ENCODE measurements at places on chromosomes 7 and 10. TPM values are rescaled to one million over a fixed set of nuclear protein-coding genes. Genes with fewer than 3 reads are reported as not detected.

DNA sequence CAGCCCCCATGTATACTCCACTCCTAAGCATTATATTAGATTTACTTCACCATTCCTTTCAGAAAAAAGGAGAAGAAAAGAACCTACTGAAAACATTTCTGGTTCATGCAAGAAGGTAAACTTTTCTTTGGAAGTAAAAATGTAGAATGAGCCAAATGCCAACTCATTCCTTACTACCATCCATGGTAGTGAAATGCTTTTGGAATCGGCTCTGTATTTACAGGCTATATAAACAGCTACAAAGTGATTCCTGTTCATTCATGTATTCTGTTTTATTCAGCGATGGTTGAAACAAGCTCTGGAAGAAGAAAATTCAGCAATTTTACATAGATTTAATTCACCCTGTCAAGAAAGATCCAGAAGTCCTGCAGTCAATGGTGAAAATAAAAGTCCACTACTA lies 91.6 kb downstream of the KMT2E start:
- no peak overlapping the region for H3K4me3 ChIP-seq
- H3K27me3 ChIP-seq = no peaks in the 10 kb centered on the region
- H3K36me3 ChIP-seq = peaks cover 70% of the 10 kb centered on the region
- DNase-seq = no peak
- H3K27ac ChIP-seq = no peak overlapping the region
- peaks cover 27% of the 10 kb centered on the region for H3K4me1 ChIP-seq

GRCh38 chr7:137618748-137619147 lies 228.0 kb downstream of the DGKI start:
- no peak overlapping the region for H3K27ac ChIP-seq
- DNase-seq = no peak
- H3K4me3 ChIP-seq = no peak overlapping the region
- no peaks in the 10 kb centered on the region for H3K27me3 ChIP-seq
- H3K36me3 ChIP-seq = no peaks in the 10 kb centered on the region

GRCh38 chr7:2459674-2460073 lies 16.5 kb downstream of the GRIFIN start:
- no peak for DNase-seq
- H3K36me3 ChIP-seq = peaks cover 3% of the 10 kb centered on the region
- H3K27ac ChIP-seq = no peak overlapping the region
- no peak overlapping the region for H3K4me3 ChIP-seq
- peaks cover 21% of the 10 kb centered on the region for H3K4me1 ChIP-seq

DNA sequence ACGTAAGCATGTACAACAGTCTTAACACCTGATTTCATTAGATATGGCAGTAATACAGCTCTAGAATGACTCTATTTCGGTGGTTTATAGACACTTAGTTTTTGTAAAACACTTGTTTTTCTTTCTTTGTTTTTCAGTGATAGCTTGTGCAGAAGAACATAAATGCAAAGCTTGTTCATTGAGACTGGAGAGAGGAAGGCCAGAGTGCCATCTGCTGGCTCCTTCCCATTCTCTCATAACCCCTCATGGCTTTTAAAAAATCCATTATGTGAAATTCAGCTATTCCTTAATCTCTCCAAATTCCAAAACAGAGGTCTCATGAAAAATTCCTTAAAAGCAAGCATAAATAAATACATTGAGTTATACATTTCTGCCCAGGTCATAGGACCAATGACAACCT lies 76.3 kb downstream of the CACNB2 start:
- H3K27me3 ChIP-seq = no peaks in the 10 kb centered on the region
- no peak for DNase-seq
- no peaks in the 10 kb centered on the region for H3K36me3 ChIP-seq
- H3K4me1 ChIP-seq = no peaks in the 10 kb centered on the region

DNA sequence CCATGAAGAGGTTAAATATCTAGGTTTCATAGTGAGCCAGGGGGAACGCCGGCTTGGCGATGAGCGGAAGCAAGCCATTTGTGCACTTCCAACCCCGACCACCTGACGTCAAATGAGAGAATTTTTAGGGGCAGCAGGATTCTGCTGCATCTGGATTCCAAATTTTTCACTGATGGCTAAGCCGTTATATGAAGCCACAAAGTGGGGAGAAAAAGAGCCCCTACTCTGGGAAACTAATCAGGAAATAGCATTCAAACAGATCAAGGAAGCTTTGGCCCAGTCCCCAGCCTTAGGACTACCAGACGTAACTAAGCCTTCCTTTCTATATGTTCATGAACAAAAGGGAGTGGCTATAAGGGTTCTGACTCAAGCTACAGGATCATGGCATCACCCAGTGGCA lies 12.9 kb upstream of the ADCK2 start:
- H3K4me1 ChIP-seq = peaks cover 15% of the 10 kb centered on the region
- no peak overlapping the region for H3K4me3 ChIP-seq
- H3K36me3 ChIP-seq = no peaks in the 10 kb centered on the region
- DNase-seq = no peak
- H3K27ac ChIP-seq = no peak overlapping the region

DNA sequence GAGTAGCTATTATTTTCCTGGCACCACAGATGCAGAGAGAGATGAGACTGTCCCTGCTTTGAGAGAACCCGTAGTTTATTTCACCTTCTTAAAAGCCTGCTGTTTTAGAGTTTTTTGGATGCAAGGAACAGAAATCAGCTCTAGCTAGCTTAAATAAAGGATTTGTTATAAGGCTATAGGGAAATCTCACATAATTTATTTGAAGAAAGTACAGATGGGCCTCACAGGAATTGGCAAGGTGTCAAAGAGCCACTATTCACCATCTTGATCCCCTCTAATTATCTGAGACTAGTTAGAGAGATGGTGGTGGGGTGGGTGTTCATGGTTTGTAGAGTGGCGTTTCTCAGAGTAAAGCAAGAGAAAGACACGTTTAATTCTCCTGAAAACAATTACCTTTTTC lies 7.3 kb downstream of the KMT2E start:
- H3K4me3 ChIP-seq = no peak overlapping the region
- no peak overlapping the region for H3K27ac ChIP-seq
- peaks cover 65% of the 10 kb centered on the region for H3K4me1 ChIP-seq
- no peaks in the 10 kb centered on the region for H3K27me3 ChIP-seq
- H3K36me3 ChIP-seq = peaks cover 35% of the 10 kb centered on the region

DNA sequence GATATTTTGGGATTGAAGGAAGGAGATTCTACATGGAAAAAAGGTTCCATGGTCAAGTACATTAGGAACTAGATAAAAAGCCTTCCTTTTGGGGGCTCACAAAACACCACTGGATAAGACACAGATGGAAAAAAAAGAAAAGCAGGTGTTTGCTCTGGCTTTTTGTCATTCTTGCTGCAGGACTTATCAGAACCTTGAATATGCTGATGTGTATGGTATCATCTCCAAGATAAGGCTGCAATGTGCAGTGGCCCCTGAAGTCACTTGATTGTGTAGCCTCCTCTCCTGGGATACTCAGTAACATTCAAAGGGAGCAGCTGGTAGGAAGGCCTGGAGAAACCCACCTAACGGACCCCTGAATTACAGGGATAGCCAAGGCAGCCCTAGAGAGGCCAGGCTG lies 54.1 kb upstream of the CARD11 start:
- peaks cover 39% of the 10 kb centered on the region for H3K36me3 ChIP-seq
- DNase-seq = no peak
- peaks cover 51% of the 10 kb centered on the region for H3K4me1 ChIP-seq
- no peaks in the 10 kb centered on the region for H3K27me3 ChIP-seq

GRCh38 chr7:31192986-31193385 lies 140.9 kb downstream of the ADCYAP1R1 start:
- no peak overlapping the region for H3K4me3 ChIP-seq
- no peaks in the 10 kb centered on the region for H3K4me1 ChIP-seq
- DNase-seq = no peak
- H3K27me3 ChIP-seq = peaks cover 7% of the 10 kb centered on the region

CHST3 gene
- total RNA-seq = 0.05 TPM

GRCh38 chr7:23235813-23236221 lies 10.8 kb upstream of the GPNMB start:
- H3K27me3 ChIP-seq = peaks cover 5% of the 10 kb centered on the region
- no peak overlapping the region for H3K27ac ChIP-seq
- no peak for DNase-seq
- no peaks in the 10 kb centered on the region for H3K36me3 ChIP-seq
- peaks cover 10% of the 10 kb centered on the region for H3K4me1 ChIP-seq
- H3K4me3 ChIP-seq = no peak overlapping the region

DNA sequence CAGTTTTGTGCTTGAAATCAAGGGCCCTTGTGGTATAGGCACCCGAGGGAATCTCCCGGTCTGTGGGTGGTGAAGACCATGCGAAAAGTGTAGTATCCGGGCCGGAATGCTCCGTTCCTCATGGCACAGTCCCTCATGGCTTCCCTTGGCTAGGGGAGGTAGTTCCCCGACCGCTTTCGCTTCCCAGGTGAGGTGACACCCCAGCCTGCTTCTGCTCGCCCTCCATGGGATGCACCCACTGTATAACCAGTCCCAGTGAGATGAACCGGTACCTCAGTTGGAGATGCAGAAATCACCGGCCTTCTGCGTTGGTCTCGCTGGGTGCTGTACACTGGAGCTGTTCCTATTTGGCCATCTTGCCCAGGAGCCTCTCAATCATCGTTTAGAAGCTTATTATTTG lies 195.7 kb upstream of the POT1 start:
- H3K36me3 ChIP-seq = no peaks in the 10 kb centered on the region
- no peak overlapping the region for H3K27ac ChIP-seq
- no peaks in the 10 kb centered on the region for H3K4me1 ChIP-seq
- H3K4me3 ChIP-seq = no peak overlapping the region
- no peaks in the 10 kb centered on the region for H3K27me3 ChIP-seq

CCDC172 gene
- total RNA-seq = not detected

GRCh38 chr7:2508327-2509215 lies 11.0 kb upstream of the LFNG start:
- H3K4me1 ChIP-seq = peaks cover 51% of the 10 kb centered on the region
- peak; percentile 86 for DNase-seq
- peak overlapping the region; percentile 50 for H3K4me3 ChIP-seq
- peak overlapping the region; percentile 77 for H3K27ac ChIP-seq

DNA sequence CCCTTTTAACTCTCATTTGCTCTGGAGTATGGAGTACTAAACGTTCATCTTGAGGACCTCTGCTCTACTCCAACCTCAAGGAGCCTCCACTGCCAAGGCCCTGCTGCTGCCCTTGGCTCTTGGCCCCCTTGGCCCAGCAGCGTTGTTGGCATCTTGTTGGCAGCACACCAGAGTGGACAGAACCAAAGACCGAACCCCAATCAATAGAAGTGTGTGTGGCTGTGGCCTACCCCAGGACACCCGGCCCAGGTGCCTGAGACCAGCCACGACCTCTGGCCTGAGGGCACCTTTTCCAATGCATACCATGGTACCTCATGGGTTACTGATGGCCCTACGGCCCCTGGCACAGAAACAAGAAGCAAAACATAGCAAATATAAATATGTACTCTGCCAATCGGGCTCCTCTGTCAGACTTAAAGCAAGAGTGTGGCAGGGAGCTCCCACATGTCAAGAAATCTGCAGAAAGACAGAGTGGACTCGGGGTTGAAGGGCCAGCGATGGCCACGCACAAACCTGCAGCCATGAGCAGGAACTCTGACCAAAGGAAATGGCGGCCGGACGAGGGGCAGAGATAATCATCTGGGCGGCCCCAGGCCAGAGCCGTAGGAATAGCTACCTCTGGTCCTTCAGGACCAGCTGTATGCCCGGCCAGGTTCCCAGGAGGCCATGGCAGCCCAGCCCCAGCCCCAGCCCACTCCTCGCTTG lies 2.9 kb downstream of the NPC1L1 start:
- DNase-seq = no peak
- H3K4me1 ChIP-seq = no peaks in the 10 kb centered on the region
- H3K36me3 ChIP-seq = no peaks in the 10 kb centered on the region
- H3K27me3 ChIP-seq = no peaks in the 10 kb centered on the region
- no peak overlapping the region for H3K4me3 ChIP-seq

- no peak overlapping the region for H3K4me3 ChIP-seq
- H3K36me3 ChIP-seq = no peaks in the 10 kb centered on the region
- H3K27me3 ChIP-seq = peaks cover 45% of the 10 kb centered on the region
- peaks cover 5% of the 10 kb centered on the region for H3K4me1 ChIP-seq
Measured at GRCh38 chr10:77641788-77642397, 4.3 kb upstream of the KCNMA1 start.

GNAT3 gene
- not detected for total RNA-seq

DNA sequence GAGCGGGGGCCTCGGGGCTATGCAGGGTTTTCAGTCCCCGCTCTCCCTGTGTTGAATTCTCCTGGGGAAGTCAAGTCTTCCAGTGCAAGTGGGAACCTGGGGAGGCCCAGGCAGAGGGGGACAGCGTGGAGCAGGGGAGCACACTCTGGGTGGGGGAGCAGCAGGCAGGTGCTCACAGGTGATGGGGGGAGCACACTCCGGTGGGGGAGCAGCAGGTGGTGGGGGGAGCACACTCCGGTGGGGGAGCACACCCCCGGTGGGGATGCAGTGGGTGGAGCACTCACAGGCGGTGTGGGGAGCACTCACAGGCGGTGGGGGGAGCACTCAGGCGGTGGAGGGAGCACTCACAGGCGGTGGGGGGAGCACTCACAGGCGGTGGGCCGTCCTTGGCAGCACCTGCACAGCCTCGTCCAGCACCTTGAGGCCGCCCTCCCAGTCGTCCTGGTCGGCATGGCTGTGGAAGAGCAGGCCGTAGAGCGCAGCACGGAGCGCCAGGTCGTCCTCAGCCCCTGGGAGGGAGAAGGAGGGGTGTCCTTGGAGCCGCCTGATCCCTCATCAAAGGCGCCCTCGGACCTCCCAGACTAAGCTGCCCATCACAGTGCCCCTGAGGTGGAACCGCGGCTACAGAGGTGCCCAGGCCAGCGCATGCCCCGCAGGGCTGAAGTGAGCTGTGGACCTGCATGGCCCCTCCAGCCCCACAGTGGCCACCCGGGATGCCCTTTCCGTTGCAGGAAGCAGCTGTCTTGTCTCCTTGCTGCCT lies 56.7 kb downstream of the CFAP46 start:
- no peaks in the 10 kb centered on the region for H3K36me3 ChIP-seq
- H3K4me1 ChIP-seq = no peaks in the 10 kb centered on the region
- DNase-seq = no peak
- H3K27me3 ChIP-seq = no peaks in the 10 kb centered on the region
- H3K4me3 ChIP-seq = no peak overlapping the region
- no peak overlapping the region for H3K27ac ChIP-seq

- no peak overlapping the region for H3K27ac ChIP-seq
- H3K36me3 ChIP-seq = no peaks in the 10 kb centered on the region
- DNase-seq = no peak
- no peaks in the 10 kb centered on the region for H3K27me3 ChIP-seq
Measured at GRCh38 chr7:34104115-34104514, 198.8 kb downstream of the BMPER start.
